ENCODE measurements at places on chromosomes 1 and 21.
A peak's percentile ranks its signal among the peaks of the same experiment; 100 is the strongest.

GRCh38 chr21:45459171-45460010, 54.4 kb downstream of the COL18A1 start:
- DNase-seq: no peak

DNA sequence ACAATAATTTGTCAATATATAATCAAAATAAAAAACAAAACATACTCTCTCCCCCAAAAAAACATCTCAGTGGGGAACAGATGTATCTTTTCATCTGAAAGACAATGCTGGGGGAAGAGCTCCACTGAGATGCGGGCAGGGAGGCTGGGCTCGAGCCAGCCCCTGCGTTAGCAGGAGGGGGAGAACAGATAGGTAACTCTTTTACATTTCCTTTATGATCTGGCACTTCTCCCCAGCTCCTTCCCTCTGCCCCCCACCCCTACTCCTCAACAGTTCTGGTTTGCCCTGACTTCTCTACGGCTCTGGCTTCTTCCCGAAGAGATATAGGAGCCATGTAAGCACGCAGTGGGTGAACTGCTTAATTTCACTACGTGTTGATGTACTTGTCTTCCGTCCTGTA, 12.4 kb downstream of the LEPR start:
- DNase-seq: no peak

DNA sequence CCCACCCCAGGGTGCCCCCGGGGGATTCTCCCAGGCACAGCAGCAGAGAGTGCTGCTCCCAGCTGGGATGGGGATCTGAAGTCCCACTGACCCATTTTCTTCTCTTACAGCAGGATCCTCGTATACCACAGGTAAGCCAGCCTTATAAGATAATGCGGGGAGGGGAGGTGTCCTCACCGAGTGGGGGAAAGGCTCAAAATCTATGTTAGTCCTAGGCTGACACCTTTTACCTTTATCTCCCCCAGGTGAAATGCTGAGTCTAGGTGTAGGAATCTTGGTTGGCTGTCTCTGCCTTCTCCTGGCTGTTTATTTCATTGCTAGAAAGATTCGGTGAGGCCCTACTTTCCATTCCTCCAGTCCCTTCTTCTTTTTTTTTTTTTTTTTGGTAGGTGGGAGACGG, 5.3 kb downstream of the APH1A start:
- DNase-seq: no peak

- DNase-seq: no peak
Measured at GRCh38 chr21:40769231-40769630, 77.7 kb downstream of the DSCAM start.

- no peak for DNase-seq
Measured at GRCh38 chr1:201539561-201540431, 869 bp downstream of the NAV1 start.

DNA sequence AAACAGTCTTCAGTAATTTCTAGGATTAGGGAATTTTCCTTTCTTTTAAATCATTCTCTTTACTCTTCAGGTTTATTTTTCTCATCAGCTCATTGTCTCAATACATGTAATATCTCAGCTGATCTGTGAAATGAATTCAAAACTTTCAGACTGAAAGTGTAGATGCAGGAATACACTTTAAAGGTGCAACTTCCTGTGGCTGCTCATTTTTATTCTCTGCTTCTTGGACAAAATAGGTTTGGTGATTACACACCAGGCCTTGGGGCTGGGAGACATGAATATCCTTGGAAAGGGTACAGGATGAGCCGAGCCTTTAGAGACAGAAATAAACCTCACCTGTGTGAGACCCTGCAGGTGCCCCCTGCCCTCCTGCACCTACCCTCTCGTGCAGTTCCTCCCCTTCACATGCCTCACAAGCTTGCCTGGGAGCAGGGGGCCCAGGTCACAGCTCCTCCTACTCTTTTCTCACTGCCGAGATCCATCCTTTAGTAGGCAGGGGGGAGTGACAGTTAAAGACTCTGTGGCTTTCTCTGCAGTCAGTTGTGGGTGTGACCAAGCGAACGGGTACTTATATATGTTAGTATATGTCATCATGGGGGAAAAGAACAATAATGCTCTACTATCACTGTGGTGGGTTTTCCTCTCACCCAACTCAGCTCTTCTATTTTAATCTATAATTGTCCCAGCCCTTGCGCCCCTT, 23.6 kb downstream of the XCL2 start:
- DNase-seq: no peak

GRCh38 chr1:247184254-247184653, 12.4 kb upstream of the ZNF124 start:
- DNase-seq: no peak

- peak; percentile 66 for DNase-seq
Measured at GRCh38 chr1:6868660-6869380, 83.6 kb downstream of the CAMTA1 start.

GRCh38 chr1:29183287-29183686, 1.6 kb upstream of the SRSF4 start:
- no peak for DNase-seq

DNA sequence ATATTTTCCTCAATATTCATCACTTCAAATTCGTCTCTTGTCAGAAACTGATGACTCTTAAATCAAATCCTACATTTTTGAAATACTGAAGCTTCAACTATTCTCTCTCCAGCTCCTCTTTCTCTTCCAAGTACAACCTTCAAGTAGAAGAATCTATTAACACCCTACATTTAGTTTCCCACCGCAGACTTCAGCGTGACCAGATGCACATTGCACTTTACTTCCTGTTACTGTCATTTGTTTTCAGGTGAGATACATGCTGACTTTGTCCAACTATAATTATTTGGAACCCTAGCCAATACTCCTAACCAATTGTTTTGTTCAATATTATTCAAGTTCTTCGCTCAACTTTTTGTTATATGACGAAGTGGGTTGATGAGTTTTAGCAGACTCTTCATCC, 116.0 kb downstream of the MRPL39 start:
- no peak for DNase-seq

DNA sequence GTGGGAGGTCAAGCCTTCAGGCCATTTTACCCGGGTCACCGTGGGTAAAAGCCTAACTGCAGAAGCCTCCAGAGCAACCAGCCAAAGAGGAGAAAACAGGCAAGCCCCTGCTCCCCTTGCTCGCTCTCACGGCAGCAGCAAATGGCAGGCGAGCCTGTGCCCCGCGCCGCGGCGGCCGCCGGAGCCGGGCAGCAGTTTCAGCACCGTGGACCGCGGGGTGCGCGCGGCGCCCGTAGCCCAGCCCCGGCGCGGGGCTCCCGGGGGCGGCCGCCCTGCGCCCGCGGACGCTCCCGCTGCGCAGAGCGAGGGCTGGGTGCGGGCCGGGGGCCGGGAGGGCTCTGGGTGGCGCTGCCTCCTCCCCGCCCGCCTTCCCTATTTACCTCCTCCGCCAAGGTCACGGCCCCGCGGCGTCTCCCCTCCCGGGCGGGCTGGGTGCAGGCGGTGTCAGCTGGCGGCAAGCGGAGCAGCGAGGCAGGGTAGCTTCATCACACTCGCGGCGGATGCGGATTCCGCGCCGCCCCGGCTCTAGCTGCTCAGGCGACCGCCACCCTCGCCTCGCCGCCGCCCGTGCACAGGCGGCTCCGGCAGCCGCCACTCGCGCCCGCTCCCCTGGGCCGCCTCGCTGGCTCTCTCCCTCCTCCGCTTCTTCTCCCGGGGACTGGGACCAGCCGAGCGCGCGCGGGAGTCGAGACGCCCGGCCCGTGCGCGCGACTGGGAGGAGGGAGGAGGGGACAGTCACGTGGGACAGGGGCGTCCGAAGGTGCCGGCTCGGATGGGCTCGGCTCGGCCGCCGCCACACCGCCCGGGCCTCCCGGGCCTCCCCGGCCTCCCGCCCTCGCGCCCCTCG, at the start of gene RGS7:
Gene RGS7 (minus strand): TSS at position 687 of the 847 bp plus-strand sequence.
- DNase-seq: peak; percentile 45

- no peak for DNase-seq
Measured at GRCh38 chr21:34927992-34928391, 121.1 kb downstream of the RUNX1 start.

DNA sequence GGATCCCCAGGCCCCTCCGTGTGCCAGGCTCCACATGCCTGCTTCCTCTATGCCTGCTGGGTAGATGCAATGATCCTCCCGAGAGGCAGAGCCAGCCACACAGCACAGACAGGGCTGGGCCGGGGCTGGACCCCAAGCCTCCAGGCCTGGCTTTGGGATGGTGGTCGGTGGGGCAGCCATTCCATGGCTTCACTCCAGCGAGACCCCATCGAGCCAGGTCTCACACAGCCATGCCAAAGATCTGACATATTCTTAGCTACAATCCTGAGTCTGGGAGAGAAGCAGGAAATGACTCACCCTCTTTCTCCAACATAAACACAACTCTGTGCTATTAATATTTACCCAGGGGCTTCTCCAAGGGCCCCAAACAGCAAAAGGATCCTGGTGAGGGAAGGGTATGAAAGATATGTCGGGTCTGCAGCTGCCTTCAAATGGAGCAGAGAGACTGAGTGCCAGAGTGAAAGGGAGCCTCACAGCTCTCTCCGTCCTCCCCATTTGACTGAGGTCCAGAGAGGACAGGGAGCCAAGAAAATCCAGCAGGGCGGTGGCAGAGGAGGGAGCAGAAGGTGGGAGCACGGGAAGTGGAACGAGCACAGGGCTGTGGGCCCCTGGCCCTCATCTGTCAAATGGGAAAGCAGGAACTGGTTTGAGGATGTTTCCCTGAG, 639.5 kb downstream of the MATN1 start:
- DNase-seq: no peak

GRCh38 chr1:9668080-9668479, 16.5 kb downstream of the PIK3CD start:
- no peak for DNase-seq

DNA sequence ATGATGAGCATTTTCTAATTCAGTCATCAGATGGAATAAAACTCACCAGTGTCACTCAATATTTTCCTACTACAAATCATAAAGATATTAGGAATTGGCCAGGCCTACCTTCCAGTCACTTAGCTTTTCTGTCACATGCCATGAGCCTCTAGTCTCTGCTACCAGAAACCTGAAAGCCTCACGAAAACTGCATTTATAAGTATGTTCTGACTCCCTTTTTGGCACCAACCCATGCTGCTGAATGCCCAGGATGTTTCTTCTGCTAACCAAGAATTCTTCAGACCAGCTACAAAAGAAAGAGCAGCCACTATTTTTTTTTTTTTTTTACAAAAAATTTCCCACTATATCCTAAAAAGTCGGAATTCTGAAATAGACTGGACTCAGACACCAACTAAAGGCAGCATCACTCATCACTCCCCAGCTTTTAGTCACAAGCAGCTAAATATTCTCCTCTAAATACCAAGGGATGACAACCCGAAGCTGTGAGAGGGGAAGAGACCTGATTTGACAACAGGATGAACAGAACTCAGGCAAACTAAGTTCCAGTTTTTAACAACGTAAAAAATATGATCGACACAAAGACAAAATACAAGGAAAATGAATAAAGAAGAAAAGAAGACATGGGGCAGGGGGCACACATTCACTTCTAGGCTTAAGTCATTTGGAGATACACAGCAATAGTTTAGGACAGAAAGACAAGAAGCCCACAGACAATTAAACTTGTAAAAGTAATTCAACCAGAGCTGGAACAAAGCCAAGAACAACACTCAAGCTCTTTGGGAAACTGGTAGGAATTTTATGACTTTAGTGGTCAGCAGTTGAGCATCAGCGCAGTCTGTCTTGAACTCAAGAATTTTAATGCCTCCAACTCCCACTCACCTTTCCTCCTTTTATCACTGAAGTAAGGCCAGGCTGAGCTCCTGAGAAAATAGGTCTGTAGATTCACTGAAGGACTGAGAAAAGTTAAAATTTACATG, 1.7 kb downstream of the DCAF8 start:
- DNase-seq: peak; percentile 93

Data from HAP-1 (cell line).